ENCODE measurements at places on chromosomes 12 and 14.

DNA sequence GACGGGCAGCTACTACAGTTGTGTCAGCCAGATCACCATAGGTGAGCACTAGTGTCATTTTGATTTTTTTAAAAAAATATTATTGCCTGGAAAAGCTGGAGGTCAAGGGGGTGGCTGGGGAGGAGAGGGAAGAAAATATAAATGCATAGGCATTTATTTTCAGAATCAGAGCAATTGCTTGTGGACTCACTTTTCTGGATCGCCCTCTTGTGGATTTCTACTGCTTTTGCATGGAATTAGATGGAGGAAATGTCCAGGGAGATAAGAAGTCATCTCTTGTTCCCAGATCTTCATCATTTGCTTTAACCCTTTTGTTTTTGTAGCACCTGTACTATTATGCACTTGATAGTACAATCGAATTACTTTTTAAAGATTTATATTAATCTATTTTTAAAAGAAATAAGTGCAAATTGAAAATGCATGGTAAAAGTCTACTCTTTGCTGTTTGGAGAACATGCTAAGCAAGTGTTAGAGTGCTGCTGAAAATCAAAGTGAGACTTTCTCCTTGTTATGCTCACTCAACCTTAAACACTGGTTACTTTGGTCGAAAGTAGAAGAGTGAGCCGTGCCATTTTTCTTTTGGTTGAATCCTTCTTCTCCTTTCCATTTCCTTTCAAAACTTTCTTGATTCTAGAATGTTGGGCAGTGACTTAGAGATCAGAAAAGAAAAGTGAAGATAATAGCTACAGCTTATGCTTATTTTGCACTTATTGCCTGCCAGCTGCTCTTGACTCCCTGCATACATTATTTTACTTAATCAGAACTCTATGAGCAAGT, 60.6 kb upstream of the ANO4 start:
- no peak for DNase-seq

DNA sequence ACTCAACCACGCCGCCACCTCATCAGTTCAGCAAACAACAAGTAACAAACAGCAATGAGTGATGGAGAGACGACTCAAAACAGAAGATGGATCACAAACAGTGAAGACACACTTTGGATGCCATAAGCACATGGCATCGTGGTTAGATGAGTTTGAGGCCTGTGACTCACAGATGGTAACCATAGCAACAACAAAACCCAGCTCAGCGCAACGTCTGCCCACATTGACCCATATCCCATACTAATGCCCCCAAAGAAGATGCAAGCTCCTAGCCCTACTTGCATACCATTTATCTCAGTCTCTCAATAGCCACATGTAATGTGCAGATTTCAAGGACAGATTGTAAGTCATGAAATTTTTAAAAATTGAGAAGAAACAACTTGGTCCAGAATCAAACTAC, 1322.3 kb upstream of the TMEM132C start:
- no peak for DNase-seq

GRCh38 chr12:76836633-76837032, 42.2 kb downstream of the CSRP2 start:
- no peak for DNase-seq

GRCh38 chr14:76904740-76905569, 78.7 kb downstream of the LRRC74A start:
- DNase-seq, result peak; percentile 99

- no peak for DNase-seq
Measured at GRCh38 chr12:9027161-9028059, 38.1 kb downstream of the KLRG1 start.

DNA sequence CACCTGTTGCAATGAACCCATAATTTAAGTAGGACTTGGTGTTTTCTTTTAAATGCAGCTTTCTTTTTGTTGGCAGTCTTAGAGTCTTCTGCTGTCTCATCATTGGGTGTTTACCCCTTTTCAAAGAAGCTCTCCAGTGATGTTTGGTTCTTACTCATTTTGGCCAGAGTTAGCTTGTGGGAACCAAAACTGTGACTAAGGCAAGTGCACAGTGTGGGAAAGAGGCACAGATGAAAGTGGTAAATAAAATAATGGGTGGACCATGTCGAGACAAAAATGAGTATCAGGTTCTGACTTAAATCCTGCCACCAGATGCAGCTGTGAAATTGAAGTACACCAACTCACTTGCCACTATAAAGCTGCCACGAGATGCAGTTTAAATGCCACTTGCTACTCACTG, 615.4 kb upstream of the MIS18BP1 start:
- no peak for DNase-seq

GRCh38 chr14:100880271-100881101, 23.0 kb downstream of the RTL1 start:
- DNase-seq, result no peak

GRCh38 chr12:39777465-39777864, 157.9 kb upstream of the ABCD2 start:
- DNase-seq, result no peak

Data from inflammatory macrophage (primary cell).